ENCODE measurements at places on chromosomes 11 and 22. TPM values are rescaled to one million over a fixed set of nuclear protein-coding genes. Genes with fewer than 3 reads are reported as not detected.

Gene RRP8
- 11.9 TPM for total RNA-seq

Gene OR8D4
- not detected for total RNA-seq

Gene ANO5
- total RNA-seq, result not detected

Gene DNAJB7
- total RNA-seq, result not detected

Gene RIMBP3B
- total RNA-seq, result not detected

Gene CTNND1
- total RNA-seq, result 116 TPM

Gene DBX1
- total RNA-seq, result not detected

Gene HSD17B12
- total RNA-seq, result 93.8 TPM

Gene MTNR1B
- not detected for total RNA-seq

Gene JOSD1
- total RNA-seq, result 53.2 TPM

Gene GAB2
- total RNA-seq, result 16.4 TPM

Gene MUC5AC
- not detected for total RNA-seq

Gene GGT1
- total RNA-seq, result 2.6 TPM

Gene KCNQ1OT1
- total RNA-seq, result 5.0 TPM

Gene TTLL1
- 15.3 TPM for total RNA-seq

Gene OR8B3
- total RNA-seq, result not detected

Gene APOBEC3H
- total RNA-seq, result not detected

Gene UBQLN3
- 0.15 TPM for total RNA-seq

Gene PHOX2A
- total RNA-seq, result not detected

Gene KAT5
- 45.4 TPM for total RNA-seq

Gene PLEKHA7
- total RNA-seq, result not detected

Gene CELSR1
- total RNA-seq, result 0.73 TPM

Gene TRIM49B
- not detected for total RNA-seq

Gene ZBTB3
- total RNA-seq, result 14.1 TPM

Gene MRGPRX3
- total RNA-seq, result not detected

Gene APLNR
- total RNA-seq, result not detected

Gene RASSF10
- not detected for total RNA-seq

Gene TBX1
- total RNA-seq, result 0.17 TPM

Gene SNX32
- 1.2 TPM for total RNA-seq

Gene ADM2
- total RNA-seq, result 2.3 TPM

Gene WNT11
- 0.50 TPM for total RNA-seq

Gene PIWIL4
- total RNA-seq, result 4.1 TPM
